Renal cortex interstitium (tissue), 15 donors: ENCODE measurements at places on chromosomes 3 and 15.

DNA sequence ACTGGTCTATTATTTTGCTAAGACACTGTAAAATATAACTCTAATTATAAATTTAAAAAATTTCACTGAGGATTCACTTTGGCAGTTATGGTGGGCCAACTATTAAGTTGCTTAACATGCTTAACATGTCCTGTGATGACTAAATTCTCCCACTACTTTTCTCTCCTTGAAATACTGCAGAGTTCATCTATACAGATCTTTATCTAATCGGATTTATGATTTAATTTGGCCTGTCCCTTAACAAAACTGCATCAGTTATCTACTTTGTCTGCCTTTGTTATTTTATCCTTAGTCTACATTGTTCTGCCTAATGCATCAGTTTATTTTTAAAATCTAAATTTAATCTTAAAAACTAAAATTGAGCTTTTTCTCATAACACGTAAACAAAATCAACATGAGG is 26.4 kb downstream of the CD96 start:
- DNase-seq: no peak

GRCh38 chr3:119195911-119196310 is 22.5 kb downstream of the UPK1B start:
- DNase-seq: no peak

- no peak for DNase-seq
Observed at GRCh38 chr3:153171918-153172317, 9.9 kb downstream of the RAP2B start.

- no peak for DNase-seq
Observed at GRCh38 chr3:179706233-179706632, 53.4 kb downstream of the USP13 start.

- DNase-seq: no peak
Observed at GRCh38 chr3:161070252-161070930, 34.8 kb downstream of the B3GALNT1 start.
